ENCODE measurements at places on chromosomes 13 and 19.

GRCh38 chr19:6925801-6926751 is 38.7 kb downstream of the ADGRE1 start:
- H3K27ac ChIP-seq, result no peak overlapping the region
- H3K27me3 ChIP-seq, result no peaks in the 10 kb centered on the region
- H3K4me3 ChIP-seq, result no peak overlapping the region

- H3K27me3 ChIP-seq, result no peaks in the 10 kb centered on the region
- no peak for DNase-seq
- peaks cover 43% of the 10 kb centered on the region for H3K36me3 ChIP-seq
- H3K4me1 ChIP-seq, result no peaks in the 10 kb centered on the region
- no peak overlapping the region for H3K27ac ChIP-seq
- H3K4me3 ChIP-seq, result no peak overlapping the region
These were observed 102.0 kb downstream of the KDM4B start for GRCh38 chr19:5070930-5071329.

DNA sequence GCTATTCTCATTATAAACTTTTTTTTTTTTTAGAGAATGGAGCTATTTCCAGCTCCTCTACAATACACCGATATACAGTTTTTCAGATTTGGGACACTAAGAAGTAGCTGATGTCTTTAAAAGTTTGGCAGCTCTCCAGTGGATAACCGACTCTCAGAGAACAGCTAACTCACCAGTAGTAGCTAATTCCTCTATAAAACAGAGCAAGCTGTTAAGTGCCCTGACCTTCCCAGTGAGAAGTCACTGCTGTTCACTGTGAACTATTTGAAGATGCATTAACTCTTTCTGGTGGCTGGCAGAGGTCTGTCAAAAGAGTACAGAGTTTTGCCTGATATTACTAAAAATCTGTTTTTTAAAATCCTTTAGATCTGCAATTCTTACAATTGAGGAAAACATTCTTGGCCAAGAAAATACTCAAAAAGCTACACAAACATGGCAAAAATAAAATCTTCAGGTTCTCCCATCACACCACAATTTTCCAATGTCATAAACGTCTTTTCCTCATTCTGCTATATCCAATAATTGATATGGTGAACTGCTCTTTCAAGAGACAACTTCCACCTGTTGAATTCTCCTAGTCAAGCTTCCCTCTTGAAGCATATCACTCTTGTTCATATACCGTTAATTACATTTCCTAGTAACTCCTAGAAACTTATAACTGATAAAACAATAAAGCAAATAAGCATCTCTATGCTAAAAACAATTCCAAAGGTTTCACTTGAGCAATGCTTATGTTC is 44.2 kb downstream of the TBC1D4 start:
- no peaks in the 10 kb centered on the region for H3K36me3 ChIP-seq
- H3K4me1 ChIP-seq, result peaks cover 12% of the 10 kb centered on the region
- DNase-seq, result no peak
- no peak overlapping the region for H3K27ac ChIP-seq
- no peak overlapping the region for H3K4me3 ChIP-seq

GRCh38 chr13:31167490-31167889 is 5.8 kb upstream of the HSPH1 start:
- H3K36me3 ChIP-seq, result no peaks in the 10 kb centered on the region
- no peaks in the 10 kb centered on the region for H3K27me3 ChIP-seq
- DNase-seq, result no peak
- H3K27ac ChIP-seq, result no peak overlapping the region
- H3K4me3 ChIP-seq, result no peak overlapping the region
- H3K4me1 ChIP-seq, result peaks cover 5% of the 10 kb centered on the region

GRCh38 chr13:93326234-93326811 is 99.7 kb downstream of the GPC6 start:
- no peak overlapping the region for H3K27ac ChIP-seq
- no peaks in the 10 kb centered on the region for H3K36me3 ChIP-seq
- DNase-seq, result no peak
- H3K4me3 ChIP-seq, result no peak overlapping the region

DNA sequence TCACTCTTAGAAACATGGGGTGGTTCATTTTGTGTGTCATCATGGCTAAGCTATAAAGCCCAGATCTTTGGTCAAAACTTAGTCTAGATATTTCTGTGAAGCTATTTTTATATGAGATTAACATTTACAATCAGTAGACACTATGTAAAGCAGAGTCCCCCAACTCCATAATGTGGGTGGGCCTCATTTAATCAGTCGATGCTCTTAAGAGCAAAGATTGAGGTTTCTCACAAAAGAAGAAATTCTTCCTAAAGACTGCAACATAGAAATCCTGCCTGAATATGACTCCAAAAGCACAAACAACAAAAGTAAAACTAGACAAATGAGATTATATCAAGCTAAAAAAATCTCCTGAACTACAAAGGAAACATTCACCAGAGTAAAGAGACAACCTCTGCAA is 642.2 kb downstream of the DIAPH3 start:
- H3K27ac ChIP-seq, result no peak overlapping the region
- no peaks in the 10 kb centered on the region for H3K36me3 ChIP-seq
- H3K4me1 ChIP-seq, result no peaks in the 10 kb centered on the region

DNA sequence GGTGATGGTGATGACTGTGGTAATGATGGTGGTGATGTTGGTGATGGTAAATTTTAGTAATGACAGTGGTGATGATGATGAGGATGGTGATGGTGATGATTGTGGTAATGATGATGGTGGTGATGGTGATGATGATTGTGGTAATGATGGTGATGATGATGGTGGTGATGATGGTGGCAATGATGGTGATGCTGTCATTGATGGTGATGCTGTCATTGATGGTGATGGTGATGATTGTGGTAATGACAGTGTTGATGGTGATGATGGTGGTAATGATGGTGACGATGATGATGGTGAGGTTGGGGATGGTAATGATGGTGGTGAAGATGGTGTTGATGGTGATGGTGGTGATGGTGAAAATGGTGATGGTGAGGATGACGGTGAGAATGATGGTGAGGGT is 11.7 kb upstream of the BCAT2 start:
- DNase-seq, result no peak
- no peaks in the 10 kb centered on the region for H3K27me3 ChIP-seq
- no peak overlapping the region for H3K27ac ChIP-seq

DNA sequence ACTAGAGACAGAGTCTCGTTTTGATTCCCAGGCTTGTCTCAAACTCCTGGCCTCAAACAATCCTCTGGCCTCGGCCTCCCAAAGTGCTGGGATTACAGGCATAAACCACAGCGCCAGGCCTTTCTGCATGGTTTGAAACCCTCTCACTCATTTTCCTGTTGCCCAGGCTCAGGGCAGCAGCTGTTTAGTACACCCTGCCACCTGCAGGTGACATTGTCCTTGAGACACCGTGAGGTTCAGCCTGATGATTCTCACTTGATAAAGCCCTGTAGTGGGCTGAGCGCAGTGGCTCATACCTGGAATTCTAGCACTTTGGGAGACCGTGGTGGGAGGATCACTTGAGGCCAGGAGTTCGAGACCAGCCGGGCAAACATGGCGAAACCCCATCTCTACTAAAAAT is 12.5 kb downstream of the IL12RB1 start:
- H3K27ac ChIP-seq, result no peak overlapping the region
- peaks cover 4% of the 10 kb centered on the region for H3K27me3 ChIP-seq
- H3K36me3 ChIP-seq, result no peaks in the 10 kb centered on the region
- H3K4me3 ChIP-seq, result no peak overlapping the region

- no peak overlapping the region for H3K4me3 ChIP-seq
- H3K27me3 ChIP-seq, result no peaks in the 10 kb centered on the region
- H3K27ac ChIP-seq, result no peak overlapping the region
- no peak for DNase-seq
- no peaks in the 10 kb centered on the region for H3K4me1 ChIP-seq
These were observed 42.0 kb upstream of the GGACT start for GRCh38 chr13:100630555-100630954.

DNA sequence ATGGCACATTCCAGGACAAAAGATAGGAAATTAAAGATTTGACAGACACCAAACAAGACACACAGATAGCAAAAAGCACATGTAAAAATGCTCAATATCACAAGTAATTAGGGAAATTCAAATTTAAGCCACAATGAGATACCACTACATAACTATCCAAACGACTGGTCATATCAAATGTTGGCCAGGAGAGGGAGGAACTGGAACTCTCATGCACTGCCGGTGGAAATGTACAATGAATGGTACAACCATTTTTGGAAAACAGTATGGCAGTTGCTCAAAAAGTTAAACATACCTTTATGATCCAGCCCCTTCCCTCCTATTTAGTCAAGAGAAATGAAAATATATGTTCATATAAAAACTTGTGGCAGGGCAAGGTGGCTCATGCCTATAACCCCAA is 36.8 kb upstream of the CYP2S1 start:
- DNase-seq, result no peak
- no peaks in the 10 kb centered on the region for H3K27me3 ChIP-seq
- H3K4me3 ChIP-seq, result no peak overlapping the region

GRCh38 chr19:6632002-6632621 is 37.8 kb downstream of the TNFSF14 start:
- H3K36me3 ChIP-seq, result no peaks in the 10 kb centered on the region
- H3K4me3 ChIP-seq, result no peak overlapping the region
- no peak overlapping the region for H3K27ac ChIP-seq
- peaks cover 2% of the 10 kb centered on the region for H3K27me3 ChIP-seq

DNA sequence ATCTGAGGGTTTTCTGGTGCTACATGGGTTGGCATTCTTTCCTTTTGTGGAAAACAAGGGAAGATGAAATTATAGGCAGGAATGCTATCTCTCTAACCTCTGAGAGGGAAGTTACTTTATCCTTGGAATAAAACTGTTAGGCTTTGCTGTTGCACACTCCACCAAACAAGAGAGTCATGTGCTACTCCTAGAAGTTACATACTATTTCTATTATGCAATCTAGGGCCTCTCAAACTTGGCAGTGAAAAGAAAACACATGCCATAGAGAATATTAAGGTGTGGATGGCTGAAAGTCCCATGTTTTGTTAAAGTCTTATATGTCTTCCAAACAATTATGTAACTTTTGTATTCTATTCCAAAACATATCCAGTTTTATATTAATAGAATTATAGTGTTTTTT is 367.9 kb downstream of the SLC7A1 start:
- no peak overlapping the region for H3K27ac ChIP-seq
- no peaks in the 10 kb centered on the region for H3K36me3 ChIP-seq
- H3K27me3 ChIP-seq, result no peaks in the 10 kb centered on the region
- no peak overlapping the region for H3K4me3 ChIP-seq
- no peaks in the 10 kb centered on the region for H3K4me1 ChIP-seq

DNA sequence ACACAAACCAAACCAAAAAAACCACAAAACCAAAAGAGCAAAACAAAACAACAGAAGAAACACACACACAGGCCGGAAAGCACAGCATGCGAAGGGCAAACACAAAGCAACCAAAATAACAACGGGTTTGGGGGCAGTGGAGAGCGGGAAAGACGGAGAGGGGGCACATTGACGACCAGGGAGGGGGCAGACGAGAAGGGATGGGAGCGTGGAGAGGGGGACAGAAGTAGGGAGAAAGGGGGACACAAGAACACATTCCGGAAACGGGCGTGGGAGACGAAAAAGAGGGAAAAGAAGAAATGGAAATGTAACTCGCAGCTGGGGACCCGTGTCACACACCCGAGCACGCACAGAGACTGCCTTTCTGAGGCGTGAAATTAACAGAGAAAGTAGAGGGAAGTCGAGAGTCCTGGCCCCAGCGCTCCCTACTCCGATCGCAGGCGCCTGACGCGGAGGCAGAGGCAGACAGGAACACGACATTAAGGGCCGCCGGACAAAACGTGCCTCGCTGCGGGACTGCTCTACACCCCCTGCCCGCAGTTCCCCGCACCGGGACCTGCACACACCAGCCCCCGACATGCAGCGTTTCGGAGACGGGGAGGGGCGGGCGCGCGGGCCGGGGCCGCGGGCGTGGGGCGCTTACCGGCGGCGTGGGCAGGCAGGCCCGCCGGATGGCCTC is 652 bp downstream of the POU4F1 start:
- H3K36me3 ChIP-seq, result no peaks in the 10 kb centered on the region
- peaks cover 43% of the 10 kb centered on the region for H3K4me1 ChIP-seq
- peak overlapping the region; percentile 52 for H3K4me3 ChIP-seq
- H3K27ac ChIP-seq, result no peak overlapping the region

All from suprapubic skin (tissue), 4 donors.